ENCODE measurements at places on chromosomes 7 and 10.

GRCh38 chr7:112422842-112423496 is 27.3 kb upstream of the IFRD1 start:
- peak; percentile 86 for DNase-seq

DNA sequence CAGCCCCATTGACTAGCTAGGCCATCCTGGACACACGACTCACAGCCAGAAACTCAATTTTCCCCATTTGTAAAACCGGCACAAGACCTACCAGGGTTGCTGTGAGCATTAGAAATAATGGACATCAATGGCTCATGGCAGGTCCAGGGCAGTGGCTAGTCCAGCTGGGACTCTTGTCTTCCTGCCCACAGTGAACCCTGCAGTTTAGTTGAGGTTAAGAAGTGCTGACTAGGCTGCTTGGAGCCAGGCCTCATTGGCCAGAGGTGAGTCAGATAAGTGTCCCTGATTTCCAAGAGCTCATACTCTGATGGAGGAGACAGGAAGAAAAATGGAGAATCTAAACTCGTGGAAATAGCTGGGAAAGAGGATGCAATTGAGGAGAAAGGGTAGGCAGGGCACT is 123.4 kb upstream of the ZNF92 start:
- no peak for DNase-seq

- peak; percentile 57 for DNase-seq
Measured at GRCh38 chr10:14062528-14063260, 268.0 kb downstream of the FRMD4A start.

DNA sequence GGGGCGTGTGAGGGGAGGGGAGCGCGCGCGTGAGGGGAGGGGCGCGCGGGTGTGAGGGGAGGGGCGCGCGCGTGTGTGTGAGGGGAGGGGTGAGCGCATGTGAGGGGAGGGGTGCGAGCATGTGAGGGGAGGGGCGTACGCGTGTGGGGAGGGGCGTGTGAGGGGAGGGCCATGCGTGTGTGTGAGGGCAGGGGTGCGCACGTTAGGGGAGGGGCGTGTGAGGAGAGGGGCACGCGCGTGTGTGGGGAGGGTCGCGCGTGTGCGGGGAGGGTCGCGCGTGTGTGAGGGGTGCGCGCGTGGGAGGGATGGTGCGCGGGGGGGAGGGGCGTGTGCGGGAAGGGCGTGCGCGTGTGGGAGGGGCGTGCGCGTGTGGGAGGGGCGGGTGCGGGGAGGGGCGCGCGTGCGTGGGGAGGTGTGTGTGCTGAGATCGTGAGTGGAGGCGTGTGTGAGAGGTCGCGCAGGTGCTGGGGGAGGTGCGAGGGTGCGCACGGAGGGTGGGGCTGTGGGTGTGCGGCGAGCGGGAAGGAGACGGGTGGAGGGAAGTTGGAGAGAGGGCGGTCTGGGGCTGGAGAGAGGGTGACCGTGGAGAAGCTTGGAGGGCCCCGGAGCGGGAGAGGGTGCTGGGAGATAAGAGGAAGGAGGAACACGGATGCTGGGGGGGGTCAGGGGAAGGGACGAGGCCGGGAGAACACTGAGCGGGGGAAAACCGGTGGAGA is 19.7 kb downstream of the MXI1 start:
- DNase-seq = peak; percentile 25

DNA sequence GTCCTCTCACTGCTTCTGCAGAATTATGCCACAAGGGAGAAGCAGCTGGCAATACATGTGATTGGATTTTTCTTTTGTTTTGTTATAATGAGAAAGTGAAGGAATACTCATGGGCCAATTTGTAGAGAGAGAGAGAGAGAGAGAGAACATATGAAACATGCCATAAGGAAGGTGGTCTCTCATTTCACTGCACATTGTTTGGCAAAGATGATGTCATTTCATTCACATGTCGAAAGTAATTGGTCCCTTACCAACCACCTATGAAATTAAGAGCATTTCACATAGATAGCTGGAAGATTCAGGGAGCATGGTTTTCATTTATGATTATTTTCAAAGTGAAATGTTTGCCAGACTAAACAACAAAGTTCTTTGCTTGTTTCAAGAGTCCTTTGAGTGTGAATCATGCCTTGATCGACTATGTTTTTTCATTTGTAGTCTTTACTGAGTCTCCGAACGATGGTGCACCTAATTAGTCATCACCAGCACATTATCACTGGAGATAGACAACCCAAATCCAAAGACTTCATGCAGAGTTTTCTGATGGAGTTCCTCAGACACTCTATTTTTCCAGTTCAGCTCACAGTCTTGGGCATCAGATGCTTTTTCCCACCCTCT is 130.1 kb upstream of the ZEB1 start:
- DNase-seq = no peak

DNA sequence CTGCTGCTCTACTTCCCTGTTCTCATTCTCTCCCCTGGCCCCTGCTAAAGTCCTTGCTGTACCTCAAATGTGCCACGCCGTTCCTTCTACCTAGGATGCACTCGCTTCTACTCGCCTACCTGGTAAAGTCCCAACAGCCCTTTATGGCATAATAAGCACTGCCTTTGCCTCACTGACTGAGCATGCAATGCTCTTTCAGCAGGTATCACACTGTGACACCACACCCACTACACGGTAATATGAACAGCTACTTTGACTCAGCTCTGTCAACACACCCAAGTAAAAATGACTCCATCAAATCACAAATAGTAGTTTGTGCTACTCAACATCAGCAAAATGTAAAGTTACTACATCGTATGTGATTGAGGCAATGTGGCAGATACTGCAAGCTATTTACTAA is 37.6 kb downstream of the FAM204A start:
- DNase-seq = no peak

DNA sequence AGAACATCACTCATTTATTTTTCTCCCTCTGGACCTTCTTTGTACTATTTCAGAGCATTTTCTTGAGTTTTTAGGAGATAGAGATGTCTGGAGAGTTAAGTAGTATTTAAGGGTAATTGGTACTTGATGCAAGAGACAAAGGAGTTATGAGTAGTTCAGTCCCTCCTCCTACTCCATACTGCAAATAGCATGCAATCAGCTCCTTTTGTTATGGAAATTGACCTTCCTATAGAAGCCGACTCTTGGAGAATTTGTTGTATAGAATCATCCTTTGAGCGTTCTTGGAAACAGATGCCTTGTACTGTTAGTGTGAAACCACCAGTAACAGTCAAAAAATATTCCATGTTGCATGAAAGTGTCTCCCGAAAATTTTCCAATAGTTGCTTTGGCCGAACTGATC is 428.2 kb upstream of the GALNT17 start:
- DNase-seq = no peak

DNA sequence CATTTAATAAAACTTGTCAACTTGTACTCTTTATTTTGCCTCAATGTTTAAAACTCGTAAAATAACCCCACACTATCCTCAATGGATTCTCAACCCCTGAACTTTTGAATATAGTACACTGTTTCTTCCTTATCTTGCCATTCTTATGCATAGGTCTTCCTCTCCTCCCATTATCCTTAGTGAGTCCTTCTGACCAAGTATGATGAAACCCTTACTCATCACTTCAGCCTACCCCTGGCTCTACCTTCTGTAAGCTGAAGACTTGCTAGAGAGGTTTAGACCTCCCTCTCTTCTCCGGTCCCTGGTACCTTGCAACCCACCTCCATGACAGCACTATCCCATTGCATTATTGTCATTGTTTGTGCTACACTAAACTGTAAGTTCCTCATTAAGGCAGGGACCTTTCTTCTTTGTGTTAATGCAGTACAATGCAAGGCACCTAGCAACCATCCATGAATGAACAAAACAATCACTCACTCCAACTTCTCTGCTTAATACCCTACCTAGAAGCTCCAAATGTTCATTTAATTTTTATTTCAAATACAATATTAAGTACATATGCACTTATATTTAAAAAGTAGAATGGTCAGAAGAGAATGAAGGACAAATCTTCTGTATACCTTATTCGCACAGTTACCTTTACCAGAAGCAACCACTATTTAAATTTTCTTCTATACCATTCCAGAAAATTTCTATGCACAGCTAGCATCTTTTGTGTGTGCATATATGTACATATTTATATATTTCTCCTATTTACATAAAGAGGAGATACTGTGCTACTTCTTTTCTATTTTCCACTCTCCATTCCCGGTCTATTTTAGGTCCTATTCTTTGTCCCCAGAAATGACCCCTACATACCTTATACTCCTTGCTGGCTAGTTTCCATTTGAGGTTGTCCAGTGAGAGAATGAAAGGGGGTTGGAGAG is 77.5 kb downstream of the SLC16A9 start:
- no peak for DNase-seq

- DNase-seq = no peak
Measured at GRCh38 chr10:11386044-11386443, 225.4 kb downstream of the USP6NL start.

- DNase-seq = no peak
Measured at GRCh38 chr10:44380829-44381600, 3.9 kb downstream of the CXCL12 start.

DNA sequence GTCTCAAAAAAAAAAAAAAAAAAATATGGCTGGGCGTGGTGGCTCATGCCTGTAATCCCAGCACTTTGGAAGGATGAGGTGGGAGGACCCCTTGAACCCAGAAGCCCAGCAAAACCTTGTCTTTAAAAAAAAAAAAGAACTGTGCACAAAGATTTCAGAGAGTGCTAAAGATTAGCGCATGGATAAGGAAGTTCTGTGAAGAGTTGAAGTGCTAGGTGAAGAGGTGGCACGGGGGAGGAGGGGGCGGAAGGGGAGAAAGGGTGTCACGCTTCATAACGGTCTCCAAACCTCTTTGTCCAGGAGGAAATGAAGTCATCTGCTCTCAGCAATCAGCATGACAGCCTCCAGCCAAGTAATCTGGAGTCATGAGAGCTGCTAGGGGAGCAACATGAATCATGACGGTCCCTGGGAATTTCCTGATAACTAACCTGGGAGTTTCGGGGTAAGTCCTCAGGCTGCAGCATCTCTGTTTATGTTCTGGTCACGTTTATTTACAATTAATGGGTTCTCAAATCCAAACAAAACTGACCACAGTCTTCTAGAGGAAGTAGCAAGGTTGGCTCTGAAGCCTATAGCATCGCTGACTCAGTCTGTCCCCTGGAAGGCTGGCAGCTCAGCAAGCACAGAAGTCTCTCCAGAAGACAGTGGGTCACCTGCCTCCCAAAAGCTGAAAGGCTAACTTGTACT is 1.9 kb upstream of the PLAU start:
- DNase-seq = peak; percentile 88

GRCh38 chr7:96447109-96447645 is 125.3 kb upstream of the SLC25A13 start:
- DNase-seq = no peak

GRCh38 chr7:157574120-157574825 is 237.5 kb downstream of the DNAJB6 start:
- no peak for DNase-seq

DNA sequence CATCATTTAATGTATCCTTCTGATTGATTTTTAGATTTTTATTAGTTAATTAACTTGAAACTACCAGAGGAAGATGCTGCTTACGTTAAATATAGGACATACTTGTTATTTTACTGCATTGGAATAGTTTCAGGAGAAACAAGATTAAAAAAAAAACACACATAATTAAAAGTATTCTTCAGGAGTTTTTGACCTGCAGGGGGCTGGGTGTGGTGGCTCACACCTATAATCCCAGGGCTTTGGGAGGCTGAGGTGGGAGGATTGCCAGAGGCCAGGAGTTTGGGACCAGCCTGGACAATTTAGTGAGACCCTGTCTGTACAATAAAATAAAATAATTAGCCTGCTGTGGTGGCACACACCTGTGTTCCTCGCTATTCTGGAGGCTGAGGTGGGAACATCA is 10.7 kb downstream of the CBLL1 start:
- no peak for DNase-seq

DNA sequence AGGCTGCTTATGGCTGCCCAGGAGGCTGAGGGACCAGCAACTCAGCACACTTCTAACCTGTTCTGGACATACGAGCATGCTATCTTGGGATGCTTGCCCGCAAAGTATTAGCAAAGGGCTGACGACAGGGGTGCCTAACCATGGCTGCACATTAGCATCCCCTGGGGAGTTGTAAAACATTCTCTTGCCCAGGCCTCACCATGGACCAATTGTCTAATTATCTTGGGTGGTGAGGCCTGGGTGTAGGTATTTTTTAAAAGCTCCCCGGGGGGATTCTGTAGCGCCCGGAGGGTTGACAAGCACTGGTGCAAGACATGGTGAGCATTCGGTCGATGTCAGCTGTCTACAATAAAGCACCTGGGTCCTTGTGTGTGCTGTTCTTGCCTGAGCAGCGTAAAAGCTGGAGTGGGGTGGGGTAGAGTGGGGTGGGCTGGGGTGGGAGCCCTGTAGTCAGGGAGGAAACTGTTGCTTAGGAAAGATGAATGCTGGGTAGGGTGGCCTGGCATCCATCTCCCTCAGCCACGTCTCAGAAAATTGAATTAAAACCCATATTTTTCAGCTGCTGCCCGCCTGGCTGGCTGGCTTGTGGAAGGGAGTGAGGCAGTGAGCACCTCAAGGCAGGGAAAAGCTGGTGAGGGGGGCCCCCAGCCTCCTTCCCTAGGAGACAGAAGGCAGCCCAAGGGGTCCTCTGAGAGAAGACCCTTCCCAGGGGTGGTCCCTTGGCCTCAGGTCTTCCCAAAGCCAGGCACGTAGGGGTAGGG is 2.9 kb upstream of the ADCYAP1R1 start:
- DNase-seq = no peak

DNA sequence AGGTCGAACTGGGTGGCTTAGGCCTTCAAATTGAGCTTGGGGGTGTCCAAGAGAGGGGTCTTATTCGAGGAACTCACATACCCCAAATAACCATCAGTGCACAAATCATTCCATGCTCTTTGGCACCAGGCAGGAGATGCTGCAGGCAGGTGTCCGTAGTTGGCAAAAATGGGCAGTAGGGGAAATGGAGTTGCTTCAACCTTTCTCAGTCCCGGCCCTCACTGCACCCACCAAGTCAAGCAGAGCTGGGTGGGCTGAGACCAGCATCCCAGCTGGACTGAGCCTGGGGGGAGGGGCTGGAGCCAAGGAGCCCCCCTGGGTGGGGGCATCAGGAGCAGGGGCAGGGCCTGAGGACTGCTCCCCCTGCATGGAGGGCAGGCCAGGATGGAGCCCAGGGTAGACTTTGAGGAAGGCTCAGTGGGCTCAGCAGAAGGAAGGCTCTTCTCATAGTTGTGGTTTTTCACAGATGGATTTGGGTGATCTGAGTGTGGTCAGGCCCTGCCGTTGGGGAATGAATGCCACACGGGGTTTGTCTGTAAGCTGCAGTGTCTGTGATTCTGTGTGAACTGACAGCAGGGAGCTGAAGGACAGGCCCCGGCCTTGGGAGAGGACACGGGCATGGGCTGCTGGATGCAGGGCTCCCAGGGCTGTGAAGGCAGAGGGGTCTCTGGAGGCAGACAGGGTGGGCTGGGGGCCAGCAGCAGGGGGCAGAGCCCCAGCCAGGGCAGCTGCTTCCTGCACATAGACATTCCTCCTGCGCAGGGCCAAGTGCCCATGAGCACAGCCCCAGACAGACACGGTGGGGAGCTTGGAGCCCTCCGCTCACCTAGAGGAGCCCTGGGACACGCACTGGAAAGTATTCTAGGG is 144.5 kb downstream of the ADCY1 start:
- DNase-seq = peak; percentile 69

- DNase-seq = no peak
Measured at GRCh38 chr10:128541926-128542475, 415.8 kb upstream of the MKI67 start.

GRCh38 chr10:101123815-101124617 is 7.1 kb upstream of the TLX1 start:
- DNase-seq = no peak

- no peak for DNase-seq
Measured at GRCh38 chr7:158110034-158110590, 477.5 kb downstream of the PTPRN2 start.
